Cerebellar nuclear complex (tissue), 1 donor: ENCODE measurements at places on chromosomes 13 and 19.

DNA sequence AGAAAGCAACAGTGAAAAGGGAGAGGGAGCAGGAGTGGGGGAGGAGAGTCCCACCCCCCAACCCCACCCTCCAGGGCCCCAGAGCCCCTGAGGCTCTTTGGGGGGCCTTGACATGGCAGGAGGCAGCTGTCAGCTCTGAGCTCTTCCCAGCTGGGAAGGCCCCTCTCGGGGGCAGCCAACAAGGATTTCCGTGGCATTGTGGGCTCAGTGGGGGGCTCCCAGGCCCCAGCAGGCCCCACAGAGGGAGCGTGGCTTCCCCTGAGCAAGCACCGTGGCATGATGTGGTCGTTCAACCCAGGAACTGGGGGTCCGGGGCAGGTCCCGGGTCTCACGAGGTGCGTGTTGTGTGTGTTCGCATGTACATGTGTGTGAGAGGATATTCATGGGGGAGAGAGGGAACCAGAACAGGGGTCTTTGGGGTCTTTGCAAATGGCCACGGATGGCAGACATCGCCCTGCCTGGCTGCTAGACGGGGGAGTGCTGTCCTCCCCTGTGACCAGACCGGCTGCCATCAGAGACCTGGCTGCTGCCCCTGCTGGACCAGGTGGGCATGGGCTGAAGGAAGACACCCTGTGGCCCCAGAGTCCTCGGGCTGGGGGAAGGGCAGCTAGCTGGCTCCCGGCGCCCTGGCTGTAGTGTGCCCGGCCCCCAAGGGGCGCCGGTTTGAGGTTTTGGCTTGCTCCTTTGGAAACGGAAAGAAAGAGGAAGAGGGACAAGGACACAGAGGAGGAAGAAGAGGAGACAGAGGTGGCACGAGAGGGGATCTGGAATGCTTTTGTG lies 3.7 kb upstream of the AKAP8L start:
- DNase-seq = no peak

GRCh38 chr13:107553838-107554237 lies 661.5 kb downstream of the LIG4 start:
- no peak for DNase-seq

- DNase-seq = no peak
Measured at GRCh38 chr13:32042551-32042950, 11.0 kb downstream of the FRY start.

- DNase-seq = no peak
Measured at GRCh38 chr13:27965343-27965739, 3.8 kb downstream of the CDX2 start.

DNA sequence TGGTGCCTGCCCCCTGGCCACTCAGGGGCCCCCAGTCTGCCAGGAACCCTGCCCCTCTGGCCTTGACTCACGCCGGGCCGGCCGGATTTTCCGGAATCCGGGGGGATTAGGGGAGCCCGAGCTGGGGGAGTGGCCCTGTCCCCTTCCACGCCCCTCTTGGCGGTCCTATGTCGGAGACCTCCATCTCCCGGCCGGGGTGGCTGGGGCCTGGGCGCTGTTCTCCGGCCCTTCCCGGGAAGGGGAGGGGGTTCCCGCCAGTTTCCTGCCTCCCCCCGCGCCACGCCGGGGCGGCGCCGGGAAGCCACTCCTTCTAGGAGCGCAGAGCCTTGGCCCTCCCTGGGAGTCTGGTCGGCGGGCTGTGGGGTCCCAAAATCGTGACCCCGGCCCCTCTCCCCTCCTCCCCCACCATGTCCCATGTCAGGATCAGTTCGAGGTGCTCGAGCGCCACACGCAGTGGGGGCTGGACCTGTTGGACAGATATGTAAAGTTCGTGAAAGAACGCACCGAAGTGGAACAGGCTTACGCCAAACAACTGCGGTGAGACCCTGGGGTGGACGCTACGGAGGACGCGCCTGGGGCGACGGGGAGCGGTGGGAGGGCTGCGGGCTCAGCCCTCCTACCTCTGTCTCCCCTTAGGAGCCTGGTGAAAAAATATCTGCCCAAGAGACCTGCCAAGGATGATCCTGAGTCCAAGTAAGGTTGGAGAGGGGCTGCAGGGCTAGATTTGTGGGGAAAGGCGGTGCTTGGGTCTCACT lies 1.3 kb downstream of the TRIP10 start:
- DNase-seq = no peak

DNA sequence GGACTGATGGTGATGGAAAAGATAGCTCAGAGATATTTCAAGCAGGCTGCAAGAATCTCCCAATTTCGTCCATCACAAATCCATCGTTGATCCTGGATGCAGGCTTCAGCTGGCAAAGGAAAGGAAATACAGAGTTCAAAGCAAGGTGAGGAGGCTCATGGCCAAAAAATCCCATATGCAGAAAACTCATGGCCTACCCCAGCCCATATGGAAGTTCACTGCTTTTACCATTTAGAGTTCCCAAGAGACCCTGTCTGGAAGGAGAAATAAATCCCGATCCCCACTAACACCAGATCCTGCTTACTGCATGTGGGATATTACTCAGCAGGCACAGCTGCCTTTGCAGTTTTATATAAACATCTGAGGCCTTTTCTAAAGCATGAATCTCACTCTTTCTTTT lies 412.9 kb upstream of the SPRY2 start:
- DNase-seq = no peak

GRCh38 chr19:44111910-44112463 lies 1.2 kb upstream of the ZNF225 start:
- DNase-seq = no peak
